ENCODE measurements at places on chromosomes 11 and 22.

GRCh38 chr22:46031965-46032851, 55.2 kb upstream of the WNT7B start:
- DNase-seq: no peak

GRCh38 chr22:29093501-29094300, 20.9 kb downstream of the KREMEN1 start:
- DNase-seq: no peak

- no peak for DNase-seq
These were observed 889 bp upstream of the DMC1 start for GRCh38 chr22:38570779-38571364.

- DNase-seq: no peak
These were observed 22.7 kb upstream of the OR52M1 start for GRCh38 chr11:4522339-4522738.

DNA sequence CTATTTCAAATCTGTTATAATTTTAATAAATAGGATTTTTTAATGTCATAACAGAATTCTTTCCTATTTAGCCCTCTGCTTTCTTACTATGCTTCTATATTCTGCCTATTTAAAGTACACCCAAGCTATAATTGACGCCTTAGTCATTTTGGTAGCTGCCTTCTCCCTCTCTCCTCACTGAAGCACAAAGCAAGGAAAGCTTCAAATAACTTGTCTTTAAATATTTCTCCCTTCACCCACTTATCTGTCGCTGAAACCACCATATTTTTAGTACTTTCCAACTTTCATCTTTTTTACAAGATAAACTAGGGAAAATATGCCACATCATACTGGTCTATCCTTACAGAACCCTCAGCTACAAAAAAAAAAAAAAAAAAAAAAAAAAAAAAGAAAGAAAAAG, 127.9 kb downstream of the ENTHD1 start:
- no peak for DNase-seq

- no peak for DNase-seq
These were observed 3.5 kb downstream of the ESAM start for GRCh38 chr11:124758355-124759265.

DNA sequence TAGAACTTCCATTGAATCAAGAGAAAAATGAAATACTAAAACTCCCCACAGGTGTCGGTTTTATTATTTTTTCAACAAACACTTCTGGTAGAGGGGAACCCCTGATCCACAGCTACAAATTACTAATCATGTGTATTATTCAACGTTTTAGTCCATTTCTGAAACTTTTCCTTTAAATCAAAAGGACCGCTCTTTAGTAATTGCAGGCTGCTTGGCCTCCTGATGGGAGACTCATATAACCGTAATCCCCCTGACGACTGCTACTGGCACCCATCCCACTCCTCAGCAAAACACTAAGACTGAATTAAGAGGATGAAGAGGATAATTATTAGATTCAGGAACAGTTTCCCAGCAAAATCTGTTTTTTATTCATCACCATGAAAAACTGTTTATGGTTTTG, 46.4 kb downstream of the PAX6 start:
- DNase-seq: no peak

- DNase-seq: no peak
These were observed 22.1 kb upstream of the RRAS2 start for GRCh38 chr11:14380947-14381561.

- no peak for DNase-seq
These were observed 682 bp downstream of the PGAP2 start for GRCh38 chr11:3808861-3809623.

DNA sequence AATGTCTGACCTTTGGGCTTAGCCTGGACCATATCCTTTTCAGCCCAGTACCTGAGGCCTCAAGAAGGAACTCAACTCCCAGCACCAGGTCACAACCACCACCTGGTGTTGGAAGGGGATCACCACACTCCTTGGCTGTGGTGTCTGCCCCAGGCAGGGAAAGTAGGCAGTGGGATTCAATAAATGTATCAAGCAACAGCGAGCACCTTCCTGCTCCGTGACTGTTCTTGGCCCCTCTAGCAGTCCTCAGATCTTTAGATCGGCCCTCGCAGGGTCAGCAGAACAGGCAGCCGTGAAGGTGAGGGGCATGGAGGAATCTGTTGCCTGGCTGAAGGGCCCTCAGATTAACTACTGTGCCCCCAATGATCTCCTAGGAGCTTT, 15.9 kb downstream of the ARFGAP2 start:
- no peak for DNase-seq

DNA sequence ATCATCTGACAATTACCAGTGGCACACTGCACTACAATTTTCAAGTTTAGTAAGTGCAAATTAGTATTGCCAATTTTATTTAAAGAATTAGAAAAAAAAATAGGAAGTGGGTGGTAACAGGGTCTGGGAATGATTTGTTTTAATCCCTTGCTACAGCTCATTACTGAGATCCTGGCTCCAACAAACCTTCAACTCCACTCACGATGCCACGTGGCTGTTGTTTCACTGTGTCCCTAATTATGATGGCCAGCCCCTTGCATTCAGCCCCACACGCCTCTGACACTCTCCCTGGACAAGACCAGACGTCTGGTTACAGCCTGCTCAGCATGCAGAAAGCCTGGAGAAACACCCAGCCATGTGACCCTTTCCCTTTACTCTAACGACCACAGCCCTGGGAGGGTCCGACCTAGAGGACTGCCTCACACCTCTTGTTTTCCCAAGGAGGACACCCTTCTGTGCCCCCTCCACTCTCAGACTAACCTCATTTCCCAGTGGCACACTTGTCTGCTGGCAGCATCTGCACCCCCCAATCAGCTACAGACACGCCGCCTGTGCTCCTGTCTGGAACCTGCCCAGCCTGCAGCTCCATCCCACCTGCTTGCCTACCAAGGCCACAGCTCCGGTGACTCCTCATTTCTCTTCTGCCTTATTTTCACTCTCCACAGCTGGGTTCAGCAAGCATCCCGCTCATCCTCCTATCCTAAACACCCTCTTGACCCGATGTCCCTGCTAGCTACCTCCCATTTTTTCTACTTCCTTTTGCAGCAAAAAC, 18.5 kb upstream of the SLC25A1 start:
- no peak for DNase-seq

DNA sequence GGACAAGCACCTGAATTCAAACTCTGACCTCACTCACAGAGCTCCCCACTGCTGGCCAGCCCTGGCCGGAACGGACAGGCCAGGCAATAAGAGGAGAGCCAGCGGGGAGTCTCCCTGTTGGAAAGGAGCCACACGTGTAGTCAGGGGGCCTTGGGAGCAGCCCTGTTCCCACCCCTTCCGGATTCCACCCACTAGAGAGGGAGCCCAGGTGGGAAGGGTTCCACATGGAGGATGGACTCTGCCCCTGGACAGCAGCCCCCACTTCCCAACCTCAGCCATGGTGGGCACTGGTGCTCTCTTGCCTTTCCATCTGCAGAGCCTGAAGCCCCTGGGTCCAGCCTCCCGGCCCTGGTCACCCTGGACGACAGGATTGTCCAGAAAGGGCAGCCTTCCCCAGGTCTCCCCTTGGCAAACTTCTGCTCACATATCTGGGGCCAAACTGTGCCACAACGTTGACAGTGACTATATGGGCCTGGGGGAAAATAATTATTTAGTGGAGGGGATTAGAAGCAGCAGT, 7.5 kb upstream of the APOBEC3A start:
- no peak for DNase-seq

DNA sequence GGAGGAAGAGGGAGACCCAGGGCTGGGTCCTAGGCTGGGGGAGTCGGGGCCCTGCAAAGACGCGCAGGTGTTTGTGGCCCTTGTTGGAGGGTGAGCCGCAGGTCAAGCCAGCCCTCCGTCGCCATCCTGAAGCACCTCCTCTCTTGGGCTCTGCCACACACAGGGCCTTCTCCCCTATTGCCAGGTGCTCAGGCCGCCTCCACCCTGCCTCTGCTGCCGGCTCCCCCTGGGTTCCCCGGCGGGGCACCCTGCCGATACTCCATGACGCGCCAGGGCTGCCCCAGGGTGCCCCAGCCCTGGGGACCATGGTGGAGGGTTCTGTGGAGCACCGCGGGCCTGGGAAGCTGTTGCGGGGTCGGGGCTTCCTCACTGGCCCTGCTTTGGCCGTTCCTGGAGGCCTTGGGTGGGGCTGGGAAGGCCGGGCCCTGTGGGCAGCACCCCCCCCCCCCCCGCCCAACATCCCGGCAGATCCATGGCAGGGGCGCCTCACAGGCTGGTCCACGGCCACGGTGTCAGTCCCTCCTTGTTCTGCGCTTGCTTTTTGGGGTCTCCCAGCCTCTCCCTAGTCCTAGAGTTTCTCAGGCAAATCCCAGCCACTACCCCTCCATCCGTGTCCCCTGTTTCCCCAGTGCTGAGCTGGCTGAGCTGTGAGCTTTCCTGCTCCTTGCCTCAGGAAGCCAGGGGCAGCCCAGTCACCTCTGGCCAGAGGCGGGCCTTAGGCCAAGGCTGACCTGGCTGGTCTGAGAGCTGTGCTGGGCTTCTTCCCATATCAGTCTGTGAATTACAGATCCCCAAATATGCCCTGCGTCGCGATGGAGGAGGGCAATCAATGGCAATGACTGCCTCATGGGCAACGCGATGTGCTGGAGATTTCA, 2.3 kb upstream of the ADORA2A start:
- no peak for DNase-seq

GRCh38 chr11:19398772-19399527, 158.2 kb upstream of the E2F8 start:
- no peak for DNase-seq

DNA sequence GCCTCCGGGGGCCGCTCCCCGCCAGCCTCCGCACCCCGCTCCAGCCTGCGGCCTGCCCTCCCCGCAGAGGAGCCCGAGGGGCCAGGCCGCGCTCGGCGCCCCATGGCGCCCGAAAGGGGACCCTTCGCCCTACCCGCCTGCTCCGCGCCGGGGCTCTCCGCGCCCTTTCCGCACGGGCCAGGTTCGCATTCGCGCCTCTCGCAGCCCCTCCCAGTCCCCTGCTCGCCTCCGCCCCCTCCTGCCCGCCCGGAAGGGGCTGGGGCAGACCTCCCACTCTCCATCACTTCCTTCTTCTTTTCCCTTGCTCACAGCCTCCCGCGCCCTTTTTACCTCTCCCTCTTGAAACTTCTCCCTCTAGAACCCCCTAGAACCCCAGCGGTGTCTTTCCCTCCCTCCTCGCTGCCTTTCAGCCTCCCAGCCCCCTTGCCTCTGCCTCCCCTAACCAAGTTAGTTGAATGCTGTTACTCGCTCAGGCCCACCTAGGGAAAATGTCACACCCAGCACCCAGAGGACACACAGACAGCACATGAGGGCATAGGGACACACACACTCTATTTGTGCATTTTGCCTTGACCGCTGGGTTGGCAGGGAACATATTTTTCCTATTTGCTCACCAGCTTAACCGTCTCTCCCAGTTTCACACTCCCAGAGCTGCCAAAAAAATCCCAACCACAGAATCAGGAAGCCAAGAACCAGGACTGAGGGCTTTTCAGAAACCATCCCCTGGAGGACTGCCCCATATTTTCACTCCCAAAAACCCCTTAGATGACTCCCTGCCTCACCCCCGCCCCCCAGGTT, at the start of gene SLC43A3:
Gene SLC43A3 (minus strand): TSS at position 193 of the 798 bp plus-strand sequence. CDS start 949 bp downstream, outside the sequence.
- no peak for DNase-seq

- no peak for DNase-seq
These were observed 22.4 kb downstream of the SLC37A2 start for GRCh38 chr11:125085301-125086081.

DNA sequence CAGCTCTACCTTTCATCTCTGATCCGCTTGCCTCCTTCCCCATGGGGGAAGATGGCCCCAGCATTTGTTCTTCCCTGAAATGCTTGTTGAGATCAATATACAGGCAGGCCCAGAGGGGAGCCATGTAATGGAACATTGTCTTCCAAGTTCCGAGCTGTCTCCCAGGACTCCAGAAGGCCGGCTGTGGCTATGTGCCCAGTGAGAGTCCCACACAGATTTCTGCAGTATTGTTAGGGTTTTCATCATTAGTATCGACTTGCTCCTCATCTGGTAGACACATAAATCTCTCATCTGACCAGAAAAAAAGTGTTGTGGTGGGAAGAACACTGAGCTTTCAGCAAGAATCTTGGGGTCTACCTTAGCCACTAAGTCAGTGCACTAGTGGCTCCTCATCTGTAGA, 163.4 kb downstream of the TRIM29 start:
- DNase-seq: no peak

GRCh38 chr22:39498368-39498767, 3.7 kb upstream of the MIEF1 start:
- no peak for DNase-seq

GRCh38 chr11:108115500-108116140, 5.7 kb upstream of the ACAT1 start:
- DNase-seq: peak; percentile 20

DNA sequence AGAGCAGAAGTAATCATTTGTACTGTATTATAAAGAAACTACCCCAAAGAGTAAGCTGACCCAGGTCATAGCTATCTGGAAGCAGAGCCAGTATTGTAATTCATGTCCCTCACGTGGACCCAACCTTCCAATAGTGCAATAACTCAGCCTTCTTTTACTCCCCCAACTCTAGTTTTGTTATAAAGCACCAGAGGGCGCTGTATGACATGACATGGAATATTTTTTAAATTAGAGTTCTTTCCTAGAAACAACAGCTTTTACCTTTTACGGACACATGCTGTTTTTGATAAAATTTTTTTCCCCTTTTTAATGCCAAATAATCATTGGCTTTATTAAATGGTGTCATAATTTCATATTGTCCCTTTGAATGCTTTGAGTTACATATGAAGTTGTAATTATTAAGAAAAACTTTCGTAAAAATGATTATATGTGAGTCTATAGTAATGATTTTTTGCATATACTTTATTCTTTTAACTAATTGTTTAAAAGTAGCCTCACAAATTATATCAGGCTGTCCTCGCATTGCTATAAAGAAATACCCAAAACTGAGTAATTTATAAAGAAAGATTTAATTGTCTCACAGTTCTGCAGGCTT, 76.9 kb downstream of the DKK3 start:
- DNase-seq: no peak

DNA sequence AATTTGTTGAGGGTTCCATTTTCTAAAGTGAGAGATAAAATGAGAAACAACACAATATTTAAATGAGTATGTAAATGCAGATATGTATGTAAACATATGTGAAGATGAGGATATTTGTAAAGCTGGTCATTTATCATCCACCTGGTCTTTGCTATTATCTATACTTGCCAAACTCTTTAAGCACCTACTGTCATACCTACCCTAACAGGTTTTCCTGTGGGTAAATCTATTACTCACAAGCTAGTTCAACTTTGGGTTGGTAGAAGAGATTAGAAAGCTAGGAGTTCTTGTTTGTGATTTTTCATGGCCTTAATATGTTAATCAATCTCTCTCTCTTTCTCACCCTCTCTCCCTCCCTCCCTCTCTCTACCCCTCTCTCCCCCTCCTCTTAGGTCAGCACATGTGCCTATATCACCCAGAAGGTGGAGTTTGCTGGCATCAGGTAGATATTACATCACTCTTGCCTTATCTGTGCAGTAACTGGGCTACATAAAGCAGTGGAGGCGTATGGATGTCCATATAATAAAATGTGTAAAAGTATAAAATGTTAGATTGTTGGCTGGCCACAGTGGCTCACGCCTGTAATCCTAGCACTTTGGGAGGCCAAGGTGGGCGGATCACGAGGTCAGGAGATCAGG, 14.7 kb downstream of the DEPDC5 start:
- no peak for DNase-seq

- no peak for DNase-seq
These were observed 565.4 kb downstream of the ETS1 start for GRCh38 chr11:128022007-128022368.

Measured in NCI-H187 treated with DMSO at 0.1 percent for 48 hours (cell line).